Effector CD8-positive, alpha-beta T cell (primary cell): ENCODE measurements at places on chromosomes 2 and 18.

- DNase-seq, result no peak
Observed at GRCh38 chr2:145044491-145044890, 524.6 kb upstream of the ZEB2 start.

DNA sequence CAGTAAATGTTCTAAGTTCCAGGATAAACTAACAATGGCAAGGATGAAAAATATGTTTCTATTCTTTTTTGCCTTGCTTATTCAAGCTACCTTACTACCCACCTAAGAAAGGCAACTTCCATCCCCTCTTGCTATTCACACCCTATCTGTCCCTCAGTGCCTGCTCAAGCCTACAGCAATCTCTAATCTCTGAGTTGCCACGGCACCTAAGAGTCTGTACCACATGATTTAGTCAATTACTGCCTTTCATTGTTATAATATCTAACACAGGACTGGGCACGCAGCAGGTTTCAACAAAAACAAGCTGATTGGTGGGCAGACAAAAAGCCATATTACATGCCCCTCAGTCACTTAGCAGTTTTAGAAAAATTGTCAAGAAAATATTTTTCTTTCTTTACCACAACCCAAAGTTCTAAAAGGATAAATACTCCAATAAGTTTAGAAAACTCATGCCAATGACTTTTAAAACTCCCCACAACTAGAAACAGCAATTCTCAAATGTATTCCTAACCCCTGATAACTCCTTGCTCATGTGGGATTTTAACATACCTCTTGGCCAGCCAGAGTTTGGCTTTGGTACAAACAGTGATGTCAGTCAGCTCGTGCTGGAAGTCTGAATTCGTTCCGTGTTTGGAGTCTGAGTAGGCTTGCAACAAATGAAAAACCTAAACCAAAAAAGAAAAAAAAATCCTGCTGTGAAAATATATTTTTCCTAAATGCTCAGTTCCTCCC, 117.3 kb upstream of the ZFP36L2 start:
- no peak for DNase-seq

GRCh38 chr2:180647221-180647620, 333.2 kb upstream of the UBE2E3 start:
- DNase-seq, result no peak

DNA sequence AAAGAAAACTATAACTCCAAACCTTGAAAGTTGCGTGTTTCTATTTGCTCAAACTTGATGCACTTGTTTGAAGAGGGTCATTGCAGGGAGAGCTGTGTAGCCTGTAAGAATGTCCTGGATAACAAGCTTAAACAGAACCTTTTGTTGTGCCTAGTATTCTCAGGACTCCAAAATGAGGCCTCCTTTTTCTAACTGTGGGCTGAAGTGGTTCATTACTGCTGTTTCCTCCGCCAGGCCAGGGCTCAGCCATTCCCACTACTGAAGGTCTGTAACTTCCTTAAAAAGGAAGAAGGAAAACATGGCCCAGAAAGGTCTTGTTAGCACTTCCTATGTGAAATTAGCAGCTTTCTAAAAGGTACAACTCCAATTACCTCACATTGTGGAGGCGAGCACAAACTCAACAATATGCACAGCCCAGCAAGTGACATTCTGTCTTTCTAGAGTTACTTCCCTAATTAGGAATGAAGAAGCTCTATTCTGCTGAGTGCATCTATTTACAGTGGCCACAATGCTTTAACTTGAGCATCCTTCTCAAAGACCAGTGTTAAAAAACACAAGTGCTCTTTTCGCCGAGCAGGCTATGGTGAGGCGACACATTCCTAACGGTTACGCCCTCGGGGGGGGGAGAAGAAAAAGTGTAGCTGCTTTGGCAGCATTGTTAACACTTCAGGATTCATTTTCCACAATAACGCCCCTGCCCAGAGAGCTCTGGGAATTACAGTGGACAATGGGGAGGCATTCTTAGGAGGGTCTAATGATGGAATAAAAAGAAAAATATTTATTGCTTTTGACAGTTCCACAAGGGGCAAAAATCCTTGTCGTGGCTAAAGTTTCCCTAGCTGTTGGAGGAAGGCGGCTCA, 136.9 kb upstream of the SIX3 start:
- DNase-seq, result no peak

GRCh38 chr2:45498661-45499550, 112.2 kb downstream of the SRBD1 start:
- DNase-seq, result no peak

GRCh38 chr2:157469726-157470125, 25.8 kb upstream of the CYTIP start:
- no peak for DNase-seq

- no peak for DNase-seq
Observed at GRCh38 chr2:224377751-224378700, 23.9 kb downstream of the FAM124B start.

DNA sequence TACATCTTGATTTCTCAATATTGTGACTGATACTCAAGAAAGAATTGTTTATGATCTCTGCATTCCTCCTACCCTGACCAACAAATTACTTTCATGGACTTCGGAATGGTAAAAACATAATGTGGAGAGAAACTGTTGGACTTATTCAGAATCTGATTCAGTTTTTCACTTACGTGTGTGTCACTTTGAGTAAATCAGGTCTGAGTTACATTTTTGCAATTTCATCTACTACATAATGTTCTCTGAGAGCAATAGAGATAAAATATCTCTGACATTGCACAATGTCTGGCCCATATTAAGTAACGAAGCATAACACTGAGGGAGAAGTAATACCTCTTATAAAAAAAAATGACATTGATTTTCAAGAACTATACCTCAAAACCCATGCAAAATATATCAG, 1337.9 kb upstream of the CHAC2 start:
- no peak for DNase-seq

GRCh38 chr2:239778042-239778851, 246.9 kb downstream of the NDUFA10 start:
- DNase-seq, result no peak

DNA sequence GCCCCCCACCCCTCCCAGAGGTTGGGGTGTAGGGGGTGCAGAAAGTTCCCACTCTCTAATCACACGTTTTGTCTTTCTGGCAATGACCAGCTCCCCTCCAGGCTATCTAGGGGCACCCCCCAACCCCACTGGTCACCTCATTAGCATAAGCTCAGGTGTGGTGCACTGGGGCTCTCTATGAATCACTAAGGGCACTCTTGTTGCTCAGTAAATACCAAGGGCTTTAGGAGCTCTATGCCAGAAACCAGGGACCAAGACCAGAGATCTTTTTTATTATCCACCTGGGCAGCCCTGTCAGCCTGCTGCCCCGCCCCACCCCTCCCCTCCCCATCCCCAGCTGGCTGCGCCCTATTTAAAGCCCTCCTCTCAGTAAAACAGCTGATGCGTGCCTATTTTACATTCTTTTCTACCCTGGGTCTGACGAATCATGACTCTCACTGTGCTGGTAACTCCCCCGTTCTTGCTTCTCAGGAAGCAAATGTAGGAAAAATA, 24.3 kb downstream of the NCK2 start:
- DNase-seq, result no peak

- DNase-seq, result no peak
Observed at GRCh38 chr18:48674758-48675351, 136.0 kb downstream of the CTIF start.

- DNase-seq, result no peak
Observed at GRCh38 chr2:21118302-21118920, 5.4 kb upstream of the TDRD15 start.

GRCh38 chr2:48874282-48874681, 118.8 kb upstream of the LHCGR start:
- no peak for DNase-seq

- DNase-seq, result no peak
Observed at GRCh38 chr2:231200805-231201474, 2.5 kb downstream of the ARMC9 start.

- no peak for DNase-seq
Observed at GRCh38 chr18:59324623-59324971, 6.1 kb upstream of the CPLX4 start.

- no peak for DNase-seq
Observed at GRCh38 chr18:48932462-48932818, 18.3 kb downstream of the SMAD7 start.

- no peak for DNase-seq
Observed at GRCh38 chr2:7632420-7632819, 715.2 kb downstream of the RNF144A start.

DNA sequence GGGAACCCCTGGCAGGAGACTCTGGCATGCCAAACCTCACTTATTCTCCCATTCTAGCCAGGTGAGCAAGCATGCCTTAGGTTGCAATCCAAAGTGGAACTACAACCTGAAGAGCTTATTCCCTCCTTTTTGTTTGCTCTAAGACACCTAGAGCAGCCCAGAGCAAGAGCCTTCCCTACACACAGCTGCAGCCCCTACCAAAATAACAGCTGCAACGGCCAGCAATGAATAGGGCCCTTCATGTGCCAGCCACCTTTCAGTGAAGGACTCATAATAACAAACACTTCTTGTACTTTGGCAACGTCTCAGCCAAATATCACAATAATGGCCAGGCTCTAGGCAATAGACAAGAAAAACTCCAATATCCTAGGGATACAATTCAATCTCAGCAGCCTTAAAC, 178.7 kb downstream of the ALK start:
- no peak for DNase-seq

DNA sequence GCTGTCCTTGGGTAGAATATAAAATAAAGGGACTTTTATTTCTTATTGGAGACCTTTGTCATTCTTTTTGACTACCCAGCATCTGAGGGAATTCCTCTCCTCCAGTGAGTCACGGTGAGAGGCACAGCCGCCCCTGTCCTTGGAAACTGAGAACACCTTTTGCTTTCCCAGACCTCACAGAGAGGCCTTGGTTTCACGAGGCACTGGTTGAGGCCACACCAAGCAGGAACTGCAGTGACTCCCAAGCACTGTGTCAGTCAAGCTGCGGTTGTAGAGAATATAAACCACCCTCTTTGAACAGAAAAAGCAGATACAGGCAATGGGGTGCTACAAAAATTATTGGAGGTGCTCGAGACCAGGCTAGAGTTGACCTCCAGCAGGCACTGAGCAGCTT, 16.4 kb downstream of the PRKAG3 start:
- no peak for DNase-seq

GRCh38 chr18:2610549-2610948, 39.2 kb downstream of the NDC80 start:
- no peak for DNase-seq

GRCh38 chr2:174546519-174547506, 50.8 kb downstream of the WIPF1 start:
- DNase-seq, result no peak

DNA sequence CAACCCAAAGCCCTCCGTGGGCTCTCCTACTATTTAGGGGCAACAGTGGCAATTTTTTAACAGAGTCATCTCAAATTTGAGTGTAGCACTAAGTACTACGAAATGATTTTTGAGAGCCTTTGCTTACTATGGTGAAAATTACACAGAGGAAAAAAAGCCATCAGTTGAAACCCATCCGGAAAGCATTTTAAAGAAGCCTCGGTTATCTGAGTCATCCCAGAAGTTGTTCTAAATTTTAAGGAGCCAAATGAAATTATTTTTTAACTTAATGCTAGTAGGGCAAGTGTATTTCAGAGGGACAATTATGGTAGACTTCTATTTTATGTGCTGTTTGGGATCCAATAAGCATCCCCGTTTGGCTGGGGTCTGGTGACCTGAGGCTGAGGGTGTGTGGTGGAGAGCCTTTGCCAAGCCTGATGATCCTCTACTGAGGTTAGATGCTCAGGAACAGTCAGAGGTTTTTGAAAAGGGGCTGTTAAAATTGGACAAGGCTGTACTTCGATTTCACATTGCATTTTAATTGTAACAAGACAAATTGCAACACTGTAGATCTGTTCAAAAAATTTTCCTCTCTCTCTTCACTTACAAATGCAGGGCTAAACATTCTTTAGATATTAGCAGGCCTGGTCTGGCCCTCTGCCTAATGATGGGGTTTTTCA, 47.0 kb downstream of the RAPGEF4 start:
- no peak for DNase-seq

GRCh38 chr2:25400576-25401216, 59.0 kb upstream of the DNMT3A start:
- no peak for DNase-seq

- DNase-seq, result no peak
Observed at GRCh38 chr2:122831649-122832048, 1076.2 kb downstream of the TSN start.

- no peak for DNase-seq
Observed at GRCh38 chr2:34985474-34985873, 1370.1 kb upstream of the CRIM1 start.

DNA sequence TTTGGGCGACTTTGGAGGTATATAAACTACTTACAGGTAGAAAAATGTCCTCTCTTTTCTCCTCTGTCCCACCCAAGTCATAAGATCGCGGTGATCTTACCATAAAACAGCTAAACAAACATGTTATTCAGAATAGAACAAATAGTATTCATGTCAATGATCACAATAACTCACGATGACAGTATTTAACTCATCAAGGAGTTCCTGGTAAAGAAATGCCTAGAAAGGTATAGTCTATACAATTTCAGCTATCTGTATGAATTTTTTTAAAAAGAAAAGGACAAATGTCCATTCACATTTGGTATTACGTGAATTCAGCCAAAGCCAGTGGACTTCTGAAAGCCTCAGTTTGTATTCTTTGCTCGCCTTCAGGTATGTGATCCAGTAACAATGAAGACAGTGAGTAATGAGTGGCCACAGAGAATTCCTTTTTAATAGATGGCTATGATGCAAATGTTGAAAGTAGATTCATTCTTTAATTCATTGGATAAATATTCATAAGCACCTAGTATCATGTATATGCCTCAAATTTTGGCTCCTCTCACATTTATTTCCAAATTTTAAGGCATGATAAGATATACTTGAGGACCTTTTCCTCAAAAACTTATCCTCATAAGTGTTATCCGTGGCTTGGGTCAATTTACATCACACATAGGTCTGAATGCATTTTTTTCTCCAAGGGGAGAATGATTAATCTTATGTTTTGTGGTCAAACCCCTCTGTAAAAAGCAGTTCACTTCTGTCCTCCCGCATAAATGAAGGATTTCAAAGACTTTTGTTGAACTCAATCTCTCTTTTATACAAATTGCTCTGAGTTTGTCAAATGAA, 20.3 kb downstream of the ABCB11 start:
- no peak for DNase-seq

GRCh38 chr2:85730686-85731230, 23.0 kb upstream of the ATOH8 start:
- DNase-seq, result no peak

DNA sequence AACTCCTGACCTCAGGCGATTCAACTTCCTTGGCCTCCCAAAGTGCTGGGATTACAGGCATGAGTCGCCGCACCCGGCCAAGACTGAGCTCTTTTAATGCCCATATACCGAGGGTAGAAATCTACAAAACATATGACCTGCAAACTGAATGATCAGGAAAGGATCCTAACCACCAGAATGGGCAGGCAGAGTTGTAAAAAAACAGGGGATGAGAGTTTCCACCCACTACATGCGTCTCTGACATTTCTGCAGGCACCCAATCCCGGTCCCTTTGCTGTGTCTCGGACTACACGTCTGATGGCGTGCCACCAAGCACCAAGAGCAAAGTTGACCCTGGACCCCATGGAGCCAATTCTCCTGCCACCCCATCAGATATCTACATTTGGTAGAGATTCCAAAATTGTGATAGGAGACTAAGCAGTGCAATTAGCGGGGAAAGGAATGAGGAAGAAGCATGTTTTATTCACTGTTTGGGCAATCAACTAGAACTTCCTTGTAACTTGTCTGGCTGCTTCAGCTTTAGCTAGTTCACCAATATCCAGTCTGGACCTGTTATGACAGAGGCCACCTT, 74.1 kb downstream of the ATP8B1 start:
- no peak for DNase-seq
